ENCODE measurements at places on chromosomes 4 and X. TPM values are rescaled to one million over a fixed set of nuclear protein-coding genes. Genes with fewer than 3 reads are reported as not detected.

TAPT1 gene
- polyA plus RNA-seq = 26.0 TPM

DNA sequence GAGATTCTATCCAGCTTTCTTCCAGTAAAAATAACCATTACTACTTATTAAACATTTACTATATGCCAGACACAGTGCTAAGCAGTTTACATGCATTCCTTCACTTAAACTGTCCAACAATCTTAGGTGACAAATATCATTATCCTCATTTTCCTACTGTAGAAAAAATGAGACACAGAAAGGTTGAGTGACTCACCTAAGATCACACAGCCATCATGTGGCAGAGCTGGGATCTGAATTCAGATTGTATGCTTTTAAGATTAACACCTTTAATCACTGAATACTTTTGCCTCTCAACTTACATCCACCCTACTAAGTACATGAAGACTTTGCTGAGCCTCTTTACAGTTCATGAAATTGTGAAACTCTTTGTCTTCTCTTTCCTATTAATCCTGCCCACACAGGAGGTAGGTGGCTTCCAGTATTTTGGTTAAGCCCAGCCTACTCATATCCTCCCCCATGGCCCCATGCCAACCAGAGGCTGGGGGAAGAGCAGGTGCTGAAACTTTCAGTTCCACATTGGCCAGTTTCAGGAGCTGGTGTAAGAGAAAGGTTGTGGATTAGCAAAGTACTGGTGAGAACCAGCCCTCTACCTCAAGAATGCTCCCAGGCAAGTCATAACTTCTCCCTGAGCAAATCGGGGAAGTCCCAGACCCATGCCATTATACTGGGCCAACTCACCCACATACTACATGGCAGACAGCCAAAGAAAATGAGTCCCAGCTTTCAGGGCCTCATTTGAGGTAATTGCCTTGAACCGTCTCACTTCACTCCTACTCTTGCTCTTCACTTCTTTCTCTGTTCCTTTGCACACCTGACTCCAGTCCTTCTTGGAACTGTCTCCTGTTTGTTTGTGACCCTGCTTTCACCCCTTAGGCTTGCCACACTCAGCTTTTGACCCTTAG, 211.1 kb downstream of the GUCY2F start:
- DNase-seq = no peak

DNA sequence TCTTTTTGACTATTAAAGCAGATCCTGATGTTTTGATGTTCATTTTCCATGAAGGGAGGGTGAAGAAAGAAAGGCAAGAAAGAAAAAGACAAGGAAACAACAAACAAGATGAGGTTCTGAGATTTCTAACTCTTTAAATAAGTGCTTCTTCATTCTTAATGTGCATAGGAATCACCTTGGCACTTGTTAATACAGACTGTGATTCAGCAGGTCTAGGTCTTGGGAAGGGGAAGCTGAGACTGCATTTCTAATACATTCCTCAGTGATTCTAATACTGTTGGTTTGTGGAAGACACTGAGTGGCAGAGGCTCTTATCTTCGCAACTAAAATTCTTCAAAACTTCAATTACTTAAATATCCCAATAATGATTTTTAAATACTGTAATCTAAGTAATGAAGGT, 95.2 kb upstream of the NAP1L5 start:
- DNase-seq = no peak

DNA sequence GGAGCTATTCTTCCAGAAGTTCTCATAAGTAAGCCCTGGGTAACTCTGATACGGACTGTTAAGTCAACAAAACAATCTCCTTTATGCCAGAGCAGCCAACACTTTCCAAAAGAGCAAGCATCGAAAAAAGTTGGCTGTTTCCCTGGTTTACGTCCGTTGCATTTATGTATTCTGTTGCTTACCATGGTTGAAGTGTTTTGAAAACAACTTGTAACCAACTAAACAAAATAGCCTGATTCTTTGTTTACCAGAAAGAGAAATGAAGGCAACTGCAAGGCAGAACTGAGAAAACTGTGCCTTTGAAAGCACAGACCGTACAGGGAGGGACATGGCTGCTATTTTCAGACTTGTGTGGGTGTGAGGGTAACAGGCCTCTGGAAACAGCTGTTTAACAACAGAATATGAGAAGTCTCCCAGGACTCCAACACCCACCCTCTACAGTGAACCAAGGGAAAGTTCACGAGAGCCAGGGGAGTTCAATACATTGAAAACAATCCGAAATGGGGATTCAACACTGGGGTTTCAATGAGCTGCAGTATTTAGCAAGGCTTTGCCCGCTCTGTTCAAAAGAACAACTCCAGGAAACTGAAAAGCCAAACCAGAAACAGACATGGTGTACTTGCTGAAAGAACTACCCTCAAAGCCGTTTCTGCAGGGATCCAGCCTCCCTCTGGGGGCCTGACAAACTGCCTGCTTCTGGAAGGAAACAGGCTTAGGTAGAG, 95.8 kb upstream of the EGFL6 start:
- no peak for DNase-seq

DNA sequence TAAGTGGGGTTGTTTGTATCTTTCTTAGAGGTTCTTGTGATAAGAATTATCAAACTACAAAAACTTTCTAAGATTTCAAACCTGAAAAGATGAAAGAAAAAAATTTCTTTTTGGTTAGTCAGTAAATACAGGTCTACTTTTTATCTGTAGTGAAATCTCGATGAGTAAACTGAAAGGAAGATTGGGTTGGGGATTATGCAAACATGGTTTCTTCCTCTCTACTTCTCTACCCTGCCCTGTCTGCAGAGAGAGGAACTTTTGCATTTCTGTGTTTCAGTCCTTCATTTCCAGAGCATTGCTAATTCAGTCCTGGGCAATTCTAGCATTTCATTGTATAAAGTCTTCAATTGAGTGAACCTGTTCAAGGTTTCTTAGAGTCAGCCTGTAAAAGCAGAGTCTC, 51.6 kb upstream of the IL2 start:
- no peak for DNase-seq

Measured in CD4-positive, CD25-positive, alpha-beta regulatory T cell (primary cell).